ENCODE measurements at places on chromosomes 6 and 20. TPM values are rescaled to one million over a fixed set of nuclear protein-coding genes. Genes with fewer than 3 reads are reported as not detected.

GRCh38 chr20:41483553-41483930 lies 116.9 kb upstream of the EMILIN3 start:
- DNase-seq = peak; percentile 16

SEMG1 gene
- total RNA-seq = not detected

- DNase-seq = no peak
Observed at GRCh38 chr6:120606743-120607142, 727.5 kb downstream of the TBC1D32 start.

GRCh38 chr6:14811775-14812428 lies 434.0 kb upstream of the JARID2 start:
- peak; percentile 92 for DNase-seq

DNA sequence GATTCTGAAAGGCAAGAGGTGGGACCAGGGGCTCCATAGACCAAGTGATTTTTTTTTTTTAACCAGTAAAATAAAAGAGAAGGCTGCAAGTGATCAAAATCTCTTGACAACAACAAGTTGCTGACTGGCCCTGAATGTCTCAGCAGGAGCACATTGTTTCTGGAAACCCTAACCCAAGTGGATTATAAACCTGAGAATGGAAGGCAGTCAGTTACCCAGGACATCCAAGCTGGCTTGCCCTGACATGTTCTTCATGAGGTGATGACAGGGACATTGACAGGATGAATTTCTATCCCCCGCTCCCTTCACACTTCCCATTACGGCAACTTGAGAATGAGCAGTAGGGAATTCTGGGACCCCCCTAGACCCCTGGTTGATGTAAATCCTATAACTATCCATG lies 49.6 kb upstream of the RIPOR2 start:
- DNase-seq = no peak

LRRN4 gene
- not detected for total RNA-seq

GRCh38 chr6:78953798-78954197 lies 86.4 kb downstream of the IRAK1BP1 start:
- DNase-seq = no peak

DNA sequence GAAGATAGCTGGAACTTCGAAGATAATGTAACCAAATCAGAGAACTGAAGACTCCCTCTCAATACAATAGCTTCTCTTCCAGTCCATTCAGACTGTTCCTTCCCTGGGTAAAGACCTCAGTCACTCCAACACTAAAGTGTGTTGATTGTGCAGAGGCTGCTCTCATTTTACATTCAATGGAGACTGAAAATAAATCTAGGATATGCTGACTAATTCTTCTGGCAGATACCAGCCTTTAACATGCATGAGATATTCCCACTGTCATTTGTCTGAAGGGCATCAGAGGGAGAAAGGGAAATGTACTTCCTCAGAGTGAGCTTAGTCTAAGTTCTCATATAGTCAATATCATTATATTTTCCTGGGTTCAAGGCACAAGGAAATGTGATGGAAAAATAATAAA lies 166.4 kb upstream of the IRAK1BP1 start:
- peak; percentile 16 for DNase-seq

SLC32A1 gene
- not detected for total RNA-seq

DNA sequence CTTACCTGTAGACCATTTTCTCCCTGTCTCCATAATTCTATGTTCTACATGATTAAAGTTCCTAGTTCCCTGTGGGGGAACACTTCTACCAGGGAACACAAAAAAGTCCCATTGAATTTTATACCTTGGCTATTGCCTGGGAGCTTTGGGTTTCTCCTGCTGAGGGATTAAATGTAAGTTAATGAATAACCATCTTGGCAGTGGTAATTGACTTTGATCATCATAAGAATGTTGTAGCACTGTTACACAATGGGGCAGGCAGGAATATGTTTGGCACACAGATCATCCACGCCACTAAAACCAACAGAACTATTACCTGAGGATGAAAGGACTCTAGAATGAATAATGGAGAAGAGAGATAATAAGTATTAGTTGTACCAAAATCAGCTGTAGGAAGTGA lies 1106.2 kb upstream of the GJE1 start:
- no peak for DNase-seq

Measured in fibroblast of the aortic adventitia (primary cell).